ENCODE measurements at places on chromosomes 1 and 21.

DNA sequence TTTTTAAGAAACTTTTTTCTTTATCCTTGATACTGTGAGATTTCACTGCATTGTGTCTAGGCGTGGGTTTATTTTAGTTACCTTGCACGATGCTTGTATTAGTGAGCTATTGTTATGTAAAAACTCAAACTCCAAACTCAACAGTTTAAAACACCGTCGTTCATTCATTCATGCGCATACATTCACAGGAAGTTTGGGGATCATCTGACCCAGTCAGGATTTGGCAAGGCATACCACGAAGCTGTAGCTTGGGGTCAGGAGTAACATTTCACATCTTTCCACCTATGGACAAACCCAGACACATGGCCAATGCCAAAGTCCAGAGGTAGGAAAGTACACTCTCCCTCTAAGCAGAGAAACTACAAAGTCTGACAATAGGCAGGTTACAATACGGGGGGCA, 324.6 kb upstream of the CHRM3 start:
- DNase-seq, result no peak

DNA sequence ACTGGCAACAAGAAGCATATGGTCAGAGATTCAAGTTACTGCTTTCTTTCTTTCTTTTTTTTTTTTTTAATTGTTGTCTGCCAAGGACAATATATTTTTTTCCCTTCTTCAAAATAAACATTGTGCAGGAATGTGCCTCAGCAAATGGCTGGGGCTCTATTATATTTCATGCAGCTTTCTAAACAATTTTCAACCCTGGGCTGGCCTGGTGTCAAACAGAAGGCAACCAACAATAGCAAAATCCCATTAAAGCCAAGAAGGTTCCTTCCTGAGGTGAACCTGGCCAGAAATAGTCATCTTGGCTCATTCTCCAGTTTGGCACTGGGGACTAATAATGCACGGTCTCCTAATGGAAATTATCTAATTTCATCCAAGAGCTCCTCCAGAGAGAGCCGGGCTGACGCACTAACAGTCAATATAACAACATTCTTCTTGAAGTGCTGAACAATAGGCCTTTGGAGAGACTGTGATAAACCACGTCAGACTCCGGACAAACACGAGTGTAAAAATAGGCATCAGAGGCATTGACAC, 35.7 kb upstream of the HLX start:
- DNase-seq, result no peak

- DNase-seq, result peak; percentile 68
Measured at GRCh38 chr1:168084396-168085231, 52.1 kb downstream of the GPR161 start.

GRCh38 chr1:208544794-208545193, 300.6 kb upstream of the PLXNA2 start:
- DNase-seq, result no peak

DNA sequence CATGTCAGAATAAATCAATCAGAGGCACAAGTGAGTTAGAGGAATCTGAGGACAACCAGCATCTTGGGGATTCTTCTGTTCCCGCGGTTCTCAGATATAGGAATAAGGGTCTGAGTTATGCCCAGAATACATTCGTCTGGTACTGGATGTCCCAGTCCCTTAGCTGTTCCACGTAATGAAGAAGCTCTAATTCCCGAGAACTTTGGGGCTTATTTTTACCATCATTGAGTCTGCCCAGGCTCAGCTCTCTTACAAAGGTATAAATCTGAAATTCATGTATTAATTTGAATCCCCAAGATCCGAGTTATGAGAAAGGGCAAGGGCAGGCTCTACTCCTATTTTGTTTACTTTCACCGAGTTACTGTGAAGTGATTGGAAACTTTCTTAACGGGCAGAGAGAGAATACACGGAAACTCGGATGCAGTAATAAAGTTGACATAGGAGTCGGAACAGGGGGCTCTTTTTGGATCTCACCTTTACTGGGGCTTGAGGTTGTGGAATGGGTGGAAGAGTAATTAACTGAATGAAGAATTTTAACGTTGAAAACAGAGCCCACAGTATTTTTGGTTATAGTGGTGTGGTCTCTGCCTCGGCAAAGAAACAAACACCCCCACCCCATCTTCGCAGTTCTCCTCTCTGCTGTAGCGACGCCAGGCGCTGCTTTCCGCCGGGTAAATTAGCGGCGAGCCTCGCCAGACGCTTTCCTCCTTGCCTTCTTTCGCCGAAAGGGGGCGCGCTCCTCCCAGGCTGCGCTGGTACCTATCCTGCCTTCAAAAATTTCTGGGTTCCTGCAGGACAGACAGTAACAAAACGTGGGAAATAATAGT, 7.1 kb downstream of the PRRX1 start:
- no peak for DNase-seq

- DNase-seq, result no peak
Measured at GRCh38 chr21:35489389-35489980, 440.4 kb upstream of the RUNX1 start.

- no peak for DNase-seq
Measured at GRCh38 chr1:118325550-118326225, 140.7 kb upstream of the SPAG17 start.

DNA sequence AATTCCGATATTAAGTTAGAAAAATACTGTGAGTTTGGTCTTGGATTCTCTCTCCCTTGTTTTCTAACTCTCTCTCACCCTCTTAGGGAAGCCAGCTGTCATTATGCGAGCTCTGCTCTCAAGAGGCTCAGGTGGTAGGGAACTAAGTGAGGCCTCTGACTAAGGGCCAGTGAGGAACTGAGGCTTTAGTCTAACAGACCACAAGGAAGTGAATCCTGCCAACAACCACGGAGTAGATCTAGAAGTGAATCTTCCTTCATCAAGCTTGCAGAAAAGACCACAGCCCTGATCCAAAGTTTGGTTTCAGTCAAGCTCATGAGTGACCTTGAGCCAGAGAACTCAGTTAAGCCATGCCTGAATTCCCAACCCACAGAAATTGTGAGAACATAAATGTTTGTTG, 180.1 kb upstream of the PRMT6 start:
- no peak for DNase-seq

Measured in bone marrow (tissue), 2 donors.